Retinal pigment epithelial cell (primary cell): ENCODE measurements at places on chromosomes 6 and 20.

DNA sequence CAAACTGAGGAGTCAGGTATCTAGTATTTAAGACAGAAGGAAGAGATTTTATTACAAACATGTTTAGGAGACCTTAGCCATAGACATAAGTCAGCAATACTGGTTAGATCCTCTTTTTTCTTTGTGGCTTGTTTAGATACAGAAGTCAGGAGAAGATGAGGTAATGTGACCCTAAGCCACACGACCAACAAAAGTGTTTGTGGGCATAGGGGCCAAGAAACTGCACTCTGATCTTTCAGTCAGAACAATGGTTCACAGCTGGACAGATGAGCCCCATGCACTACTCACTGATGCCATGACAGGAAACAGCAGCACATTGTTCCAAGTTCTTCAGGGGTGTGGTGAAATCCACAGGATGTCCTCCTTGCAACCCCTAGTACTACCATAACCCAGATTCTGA is 238.5 kb upstream of the RAB32 start:
- no peak for DNase-seq

GRCh38 chr6:151847064-151847463 is 39.6 kb downstream of the ESR1 start:
- peak; percentile 12 for DNase-seq

DNA sequence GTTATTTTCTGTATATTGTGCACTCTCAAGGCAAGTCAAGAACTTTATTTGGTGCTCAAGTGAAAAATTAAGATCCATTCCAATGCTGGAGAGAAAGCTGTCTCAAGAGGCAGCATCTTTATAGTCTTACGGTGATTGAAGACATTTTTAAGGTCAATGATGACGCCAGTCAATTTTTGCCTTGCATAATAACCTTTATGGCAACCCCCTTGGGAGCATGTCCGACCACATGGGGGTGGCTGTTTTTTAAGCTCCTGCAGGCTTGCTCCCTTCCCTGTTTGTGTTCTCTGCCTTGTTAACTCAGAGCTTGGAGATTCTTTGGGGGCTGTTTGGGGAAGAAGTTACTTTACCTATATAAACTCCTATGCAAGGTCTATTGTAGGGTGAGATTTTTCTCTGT is 109.6 kb upstream of the FERMT1 start:
- no peak for DNase-seq

DNA sequence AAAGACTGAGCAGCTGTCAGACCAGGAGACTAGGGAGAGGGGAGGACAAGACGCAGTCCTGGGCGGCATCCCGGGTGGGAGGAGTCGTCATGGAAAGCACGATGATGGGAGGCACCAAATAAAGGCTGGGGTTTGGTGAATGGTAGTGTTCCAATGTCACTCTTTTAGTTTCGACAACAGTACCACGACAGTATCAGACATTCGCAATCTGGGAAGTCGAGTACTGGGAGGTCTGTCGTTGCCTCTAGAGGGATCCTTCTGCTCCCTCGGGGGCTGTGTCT is 32.1 kb downstream of the PSMG4 start:
- no peak for DNase-seq

GRCh38 chr6:68697394-68697793 is 62.3 kb downstream of the ADGRB3 start:
- no peak for DNase-seq

DNA sequence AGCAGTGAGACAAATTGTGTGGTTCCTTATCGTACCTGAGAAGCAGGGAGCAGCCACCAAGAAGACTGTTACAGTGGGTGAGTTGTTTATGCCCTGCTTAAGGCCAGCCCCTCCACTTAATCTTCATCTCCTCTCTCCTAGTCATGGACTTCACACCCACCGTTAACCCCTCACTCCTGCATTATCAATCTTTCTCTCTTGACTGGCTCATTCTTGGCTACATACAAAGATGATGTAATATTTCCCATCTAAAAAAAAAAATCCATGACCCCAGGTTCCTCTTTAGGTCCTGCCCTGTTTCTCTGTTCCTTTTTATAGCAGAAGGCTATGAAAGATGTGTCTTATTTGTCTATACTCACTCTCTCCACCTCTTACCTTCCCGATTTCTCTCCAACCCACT is 72.4 kb downstream of the SHLD1 start:
- no peak for DNase-seq

- DNase-seq: no peak
Observed at GRCh38 chr6:37188962-37189510, 19.1 kb downstream of the PIM1 start.

- peak; percentile 35 for DNase-seq
Observed at GRCh38 chr6:3231247-3232016, 4.0 kb upstream of the TUBB2B start.

DNA sequence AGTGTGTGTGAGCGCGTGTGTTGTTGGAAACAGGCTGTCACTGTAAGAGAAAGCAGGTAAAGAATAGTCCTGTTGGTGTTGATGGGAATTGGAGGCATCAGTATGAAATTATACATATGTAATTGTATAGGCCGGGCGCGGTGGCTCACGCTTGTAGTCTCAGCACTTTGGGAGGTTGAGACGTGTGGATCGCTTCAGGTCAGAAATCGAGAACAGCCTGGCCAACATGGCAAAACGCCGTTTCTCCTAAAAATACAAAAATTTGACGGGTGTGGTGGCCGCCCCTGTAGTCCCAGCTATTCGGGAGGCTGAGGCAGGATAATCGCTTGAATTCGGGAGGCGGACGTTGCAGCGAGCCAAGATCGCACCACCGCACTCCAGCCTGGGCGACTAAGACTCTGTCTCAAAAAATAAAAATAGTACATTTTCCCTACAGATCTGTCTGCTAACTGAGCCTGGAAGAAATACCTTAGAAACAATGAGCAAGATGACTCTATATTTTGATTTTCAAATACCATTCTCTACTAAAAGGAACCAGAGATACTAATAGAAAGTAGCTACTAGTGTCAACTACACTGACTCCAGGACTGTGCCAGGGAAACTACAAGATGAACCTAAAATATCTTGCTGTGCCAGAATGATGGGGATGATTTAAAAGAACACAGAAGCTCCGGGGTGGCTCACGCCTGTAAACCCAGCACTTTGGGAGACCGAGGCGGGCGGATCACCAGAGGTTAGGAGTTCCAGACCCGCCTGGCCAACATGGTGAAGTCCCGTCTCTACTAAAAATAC is 110.8 kb downstream of the TRIM27 start:
- DNase-seq: no peak

DNA sequence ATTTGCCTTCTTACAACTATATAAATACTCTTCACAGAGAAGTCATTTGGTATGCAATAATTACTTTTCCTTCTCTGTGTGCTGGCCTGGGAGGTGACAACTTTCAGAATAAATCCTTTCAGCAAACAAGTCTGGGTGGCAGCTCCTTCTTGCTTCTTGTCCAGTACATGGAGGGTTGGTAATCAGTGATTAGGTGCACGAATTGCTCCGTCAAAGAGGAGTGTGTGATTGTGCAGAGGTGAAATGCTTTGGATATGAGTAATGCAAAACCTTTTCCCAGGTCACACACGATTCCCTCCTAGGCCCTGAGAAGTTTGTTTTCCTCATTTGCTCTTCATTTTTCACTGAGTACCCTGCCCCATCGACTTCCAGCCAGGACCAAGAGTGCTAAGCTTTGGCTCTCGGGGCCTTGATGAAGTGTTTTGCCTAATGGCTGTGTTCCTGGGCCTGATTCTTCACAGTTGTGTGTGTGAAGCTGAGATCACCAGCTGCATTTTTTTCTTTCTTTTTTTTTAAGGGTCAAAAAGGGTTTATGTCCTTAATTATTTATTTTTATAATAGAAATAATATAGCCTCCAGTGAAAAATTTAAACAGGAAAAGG is 216.5 kb downstream of the ZMYND8 start:
- no peak for DNase-seq

- no peak for DNase-seq
Observed at GRCh38 chr6:153873541-153873940, 165.5 kb upstream of the OPRM1 start.

DNA sequence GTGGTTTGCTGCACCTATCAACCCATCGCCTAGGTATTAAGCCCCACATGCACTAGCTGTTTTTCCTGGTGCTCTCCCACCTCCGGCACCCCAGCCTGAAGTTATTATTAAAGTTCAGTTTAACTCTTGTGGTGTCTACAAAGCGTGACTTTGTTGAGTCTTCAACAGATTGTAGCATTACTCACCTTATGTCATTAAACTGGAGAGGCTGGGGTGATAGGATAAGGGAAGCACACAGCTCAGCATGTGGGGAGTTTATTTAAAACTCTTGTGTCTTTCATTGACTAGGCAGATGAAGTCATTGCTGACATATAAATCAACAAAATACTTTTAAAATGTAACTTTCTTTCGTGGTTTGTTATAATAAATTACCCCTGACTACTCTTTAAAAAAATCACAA is 84.7 kb upstream of the GCM1 start:
- no peak for DNase-seq
